ENCODE measurements at places on chromosomes 13 and 19.

DNA sequence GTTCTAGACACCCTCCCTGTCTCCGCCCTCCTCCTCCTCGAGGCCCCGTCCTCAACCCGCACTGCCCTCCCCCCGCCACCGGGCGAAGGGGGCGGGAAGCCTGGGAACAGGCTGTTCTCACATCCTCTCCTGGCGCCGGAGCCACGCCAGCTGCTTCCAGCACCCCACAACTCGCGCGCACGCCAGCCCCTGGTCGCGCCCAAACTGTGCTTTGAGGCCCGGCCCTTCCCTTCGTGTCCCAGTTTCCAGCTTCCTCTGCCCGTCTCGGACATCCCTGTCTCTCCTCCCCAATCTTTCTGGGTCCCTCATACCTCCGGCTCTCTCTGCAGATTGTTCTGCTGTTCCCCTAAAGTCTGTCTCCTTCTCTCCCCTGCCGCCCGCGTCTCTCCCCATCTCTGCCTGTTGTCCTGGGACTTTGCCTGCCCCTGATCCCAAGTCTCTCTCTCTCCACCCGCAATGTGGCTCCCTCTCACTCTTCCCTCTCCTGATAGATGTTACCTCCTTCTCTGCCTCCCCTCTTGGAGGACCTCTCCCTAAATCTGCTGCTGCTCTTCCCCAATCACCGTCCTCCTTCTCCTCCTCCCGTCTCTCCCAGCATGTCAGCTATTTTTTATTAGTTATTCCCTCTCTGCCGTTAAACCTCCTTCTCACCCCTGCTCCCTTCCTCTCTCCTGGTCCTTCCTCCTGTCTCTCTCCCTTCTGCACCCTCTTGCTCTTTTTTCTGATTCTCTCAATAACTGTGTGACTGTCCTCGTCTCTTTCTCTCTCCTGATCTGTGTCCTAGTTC, 14.2 kb downstream of the DPF1 start:
- no peak for DNase-seq

- DNase-seq, result no peak
Measured at GRCh38 chr19:57708641-57709361, at the start of gene ZNF154. Gene ZNF154 (minus strand): TSS chr19:57709204. CDS start chr19:57708971, 233 bp downstream.

GRCh38 chr13:38519229-38519911, 167.5 kb upstream of the FREM2 start:
- no peak for DNase-seq

DNA sequence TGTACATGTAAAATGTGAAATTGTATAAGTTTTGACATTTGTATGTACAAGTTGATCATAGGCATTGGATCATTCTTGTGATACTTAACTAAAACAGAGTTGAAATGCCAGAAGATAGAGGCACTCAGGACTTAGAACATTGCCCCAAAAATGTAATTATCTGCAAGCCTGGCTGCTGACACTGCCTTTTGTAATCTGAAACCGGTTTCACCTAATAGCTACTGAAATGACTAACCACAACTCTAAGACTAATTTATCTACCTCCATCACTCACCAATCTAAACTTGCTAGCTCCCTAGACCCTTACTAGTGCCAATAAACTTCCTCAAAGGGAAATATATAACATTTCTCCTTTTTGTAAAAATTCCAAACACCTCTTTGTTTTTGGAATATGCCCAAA, 2596.2 kb downstream of the PCDH9 start:
- DNase-seq, result peak; percentile 25

DNA sequence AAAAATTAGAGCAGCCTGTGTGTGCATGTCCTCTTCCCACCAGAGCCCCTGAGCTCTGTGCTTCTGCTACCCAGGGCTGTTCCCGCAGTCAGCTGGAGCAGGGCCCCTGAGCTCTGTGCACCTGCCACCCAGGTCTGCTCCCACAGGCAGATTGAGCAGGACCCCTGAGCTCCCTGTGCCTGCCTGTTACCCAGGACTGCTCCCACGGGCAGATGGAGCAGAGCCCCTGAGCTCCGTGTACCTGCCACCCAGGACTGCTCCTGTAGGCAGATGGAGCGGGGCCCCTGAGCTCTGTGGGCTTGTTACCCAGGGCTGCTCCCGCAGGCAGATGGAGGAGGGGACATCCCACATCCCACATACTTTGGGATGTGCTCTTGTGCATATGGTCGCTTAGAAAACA, 186.8 kb upstream of the SOX1 start:
- no peak for DNase-seq

DNA sequence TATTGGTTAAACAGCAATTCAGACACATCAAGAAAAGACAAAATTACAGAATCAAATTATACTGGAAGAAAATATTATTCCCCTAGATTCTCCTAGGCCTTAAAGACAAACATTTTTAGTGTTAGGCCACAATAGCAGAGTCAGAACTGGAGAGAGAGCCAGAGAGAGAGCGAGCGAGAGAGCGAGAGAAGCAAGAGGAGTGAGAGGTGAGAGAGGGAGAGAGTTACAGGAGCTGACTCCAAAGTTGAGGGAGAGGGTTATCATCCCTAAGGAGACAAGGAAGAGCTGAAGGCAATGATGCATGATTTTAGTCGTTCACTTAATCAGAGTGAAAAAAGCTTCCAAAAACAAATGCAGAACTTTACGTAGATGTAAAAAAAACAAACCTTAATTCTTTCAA, 20.2 kb upstream of the ZNF227 start:
- DNase-seq, result no peak

GRCh38 chr13:22936228-22936627, 244.6 kb upstream of the SGCG start:
- DNase-seq, result no peak

DNA sequence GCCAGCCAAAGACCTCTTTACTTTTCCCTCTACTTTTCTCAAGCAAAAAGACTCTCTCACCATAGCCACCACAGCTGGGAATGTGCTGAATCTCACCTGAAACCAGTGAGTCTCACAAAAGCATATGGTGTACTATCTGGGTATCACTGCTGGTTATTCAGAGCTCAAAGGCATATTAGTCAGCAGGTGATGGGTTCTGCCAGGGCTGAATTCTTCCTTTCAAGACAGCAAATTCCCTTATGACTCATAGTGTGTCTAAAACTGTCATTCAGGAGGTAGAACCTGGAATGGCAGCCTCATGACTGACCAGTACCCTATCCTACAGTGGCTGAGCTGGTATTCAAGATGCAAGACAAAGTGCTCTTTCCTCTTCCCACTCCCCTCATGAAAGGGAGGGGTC, 2859.1 kb downstream of the PCDH9 start:
- no peak for DNase-seq

DNA sequence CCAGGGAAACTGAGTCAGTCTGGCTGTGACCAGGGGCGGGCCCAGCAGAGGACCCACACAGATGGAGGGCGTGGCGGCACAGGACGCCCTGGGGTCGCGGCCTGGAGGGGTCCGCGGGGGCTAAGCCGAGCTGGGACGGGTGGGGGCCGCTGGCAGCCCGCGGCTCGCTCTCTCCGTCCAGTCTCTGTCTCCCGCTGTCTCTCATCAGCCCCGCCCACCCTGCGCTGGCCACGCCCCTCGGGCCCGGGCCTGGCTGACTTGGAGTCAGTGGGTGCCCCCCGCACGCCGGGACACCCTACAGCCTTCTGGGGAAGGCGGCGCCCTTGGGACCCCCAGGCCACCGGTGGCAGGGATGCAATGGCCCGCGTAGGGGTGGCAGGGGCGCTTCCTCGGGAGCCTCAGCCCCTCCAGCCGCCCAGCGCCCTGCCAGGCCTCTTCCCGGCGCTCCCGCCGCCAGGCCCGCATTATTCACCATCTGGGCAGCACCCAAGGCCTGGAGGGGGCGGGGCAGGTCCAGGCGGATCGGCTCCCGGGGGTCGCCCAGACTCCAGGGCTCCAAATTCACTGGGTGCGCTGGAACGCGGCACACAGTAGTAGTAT, at the start of gene TBXA2R:
Gene TBXA2R, minus strand, starts transcription at position 186 of the 600 bp plus-strand sequence. CDS start 6,241 bp downstream, outside the sequence.
- peak; percentile 79 for DNase-seq

DNA sequence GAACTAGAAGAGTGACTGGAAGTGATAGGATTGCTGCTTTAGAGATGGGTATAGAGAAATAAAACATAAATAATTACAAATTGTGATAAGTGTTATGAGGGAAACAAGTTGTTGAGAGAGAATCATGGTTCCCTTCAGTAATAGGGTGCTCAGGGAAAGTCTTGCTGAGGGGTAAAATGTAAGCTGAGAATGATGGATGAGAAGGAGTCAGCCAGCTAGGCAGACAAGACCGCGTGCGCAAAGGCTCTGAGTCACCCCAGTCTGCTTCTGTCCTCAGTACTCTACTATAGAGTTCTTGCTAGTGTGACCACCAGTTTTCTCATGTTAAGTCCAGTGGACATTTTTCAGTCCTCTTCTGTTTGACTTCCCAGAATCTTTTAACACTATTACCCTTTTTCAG, 39.5 kb downstream of the PCCA start:
- peak; percentile 22 for DNase-seq

- DNase-seq, result no peak
Measured at GRCh38 chr13:74778946-74779345, 644.7 kb upstream of the KLF12 start.

- DNase-seq, result no peak
Measured at GRCh38 chr19:41233748-41234240, 14.8 kb downstream of the AXL start.

GRCh38 chr19:6011206-6011605, 33.3 kb upstream of the RANBP3 start:
- no peak for DNase-seq

DNA sequence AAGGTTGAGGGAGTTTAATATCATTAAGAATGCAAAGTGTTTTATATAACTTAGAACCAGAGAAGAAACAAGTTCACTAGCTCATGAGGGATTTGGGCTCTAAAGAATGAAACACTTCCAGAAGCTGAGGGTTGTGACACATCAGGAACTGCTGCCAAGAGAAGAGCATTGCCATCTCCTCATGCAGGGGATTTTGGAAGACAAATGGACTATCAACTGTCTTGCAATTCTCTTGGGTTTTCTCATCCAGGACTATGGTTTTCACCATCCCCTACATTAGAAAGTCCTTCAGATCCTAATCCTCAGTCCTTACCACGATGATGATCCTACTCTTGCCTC, 59.7 kb upstream of the KL start:
- no peak for DNase-seq

DNA sequence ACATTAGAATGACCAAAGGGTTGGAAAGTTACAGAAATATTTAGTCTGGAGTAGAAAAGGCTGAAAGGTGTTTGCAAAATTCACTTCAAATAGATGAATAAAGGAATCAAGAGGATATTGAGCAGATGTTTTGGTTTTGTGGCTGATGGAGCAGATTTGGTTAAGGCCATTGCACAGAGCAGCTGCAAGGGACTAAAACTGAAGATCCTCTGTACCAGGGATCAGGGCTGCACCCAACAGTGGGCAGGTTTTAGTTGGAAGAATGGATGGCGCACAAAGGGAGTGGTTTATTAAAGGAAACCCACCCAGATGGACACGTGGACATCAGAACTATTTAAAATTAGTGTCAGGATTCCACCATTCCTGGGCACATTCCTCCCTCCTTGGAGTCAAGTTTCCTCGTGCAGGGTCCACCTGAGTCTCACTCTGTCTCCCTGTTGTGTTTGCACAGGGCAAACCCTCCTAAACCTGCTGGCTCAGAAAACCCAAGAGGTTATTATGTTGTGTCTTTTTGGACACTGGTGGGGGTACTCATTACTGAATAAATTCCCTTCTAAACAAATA, 9.2 kb upstream of the UBAC2 start:
- no peak for DNase-seq

DNA sequence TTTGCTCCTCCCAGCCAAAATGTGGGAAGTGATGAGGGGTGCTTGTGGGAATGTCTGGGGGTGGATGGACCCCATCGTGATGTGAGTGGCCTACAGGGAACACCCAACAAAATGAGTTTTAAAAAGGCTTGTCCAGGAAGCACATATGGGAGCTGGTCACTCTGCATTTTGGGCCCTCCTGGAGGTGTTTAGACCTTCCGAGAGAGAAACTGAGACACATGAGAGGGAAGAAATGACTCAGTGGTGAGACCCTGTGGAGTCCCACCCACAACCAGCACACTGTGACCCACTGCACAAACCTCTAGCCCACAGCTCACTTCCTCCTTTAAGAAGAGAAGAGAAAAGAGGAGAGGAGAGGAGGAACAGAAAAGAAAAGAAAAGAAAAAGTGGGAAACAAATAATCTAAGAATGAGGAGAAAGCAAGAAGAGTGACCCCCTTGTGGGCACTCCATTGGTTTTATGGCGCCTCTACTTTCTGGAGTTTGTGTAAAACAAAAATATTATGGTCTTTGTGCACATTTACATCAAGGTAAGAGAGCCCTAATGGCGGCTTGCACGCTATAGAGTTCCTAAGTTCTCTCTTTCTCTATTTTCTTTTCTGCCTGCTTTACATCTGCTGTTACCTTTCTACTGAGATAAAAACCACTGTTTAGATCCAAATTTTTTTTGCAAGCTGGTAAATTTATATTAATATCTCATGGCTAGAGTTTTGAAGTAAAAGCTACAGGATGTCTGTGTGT, 13.3 kb upstream of the LILRB1 start:
- DNase-seq, result no peak

GRCh38 chr13:37226971-37227370, 121.5 kb upstream of the CSNK1A1L start:
- DNase-seq, result no peak
